ENCODE measurements at places on chromosomes 12 and 14.

DNA sequence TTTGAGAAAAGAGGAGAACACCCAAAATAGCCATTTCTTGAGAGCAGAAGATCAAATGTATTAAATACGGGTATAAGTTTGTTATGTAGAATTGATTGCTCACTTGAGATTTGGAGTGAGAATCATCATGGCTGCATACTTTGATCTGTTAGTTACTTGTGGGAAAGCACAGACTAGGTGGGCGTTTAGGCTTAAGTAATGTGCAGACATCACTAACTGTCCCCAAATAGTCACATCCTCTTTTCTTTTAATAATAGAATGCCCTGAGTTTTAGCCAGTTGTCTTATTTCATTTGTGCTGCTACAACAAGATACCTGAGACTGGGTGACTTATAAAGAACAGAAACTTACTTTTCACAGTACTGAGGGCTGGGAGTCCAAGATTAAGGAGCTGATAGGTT lies 14.3 kb upstream of the GTF2A1 start:
- no peak for DNase-seq

DNA sequence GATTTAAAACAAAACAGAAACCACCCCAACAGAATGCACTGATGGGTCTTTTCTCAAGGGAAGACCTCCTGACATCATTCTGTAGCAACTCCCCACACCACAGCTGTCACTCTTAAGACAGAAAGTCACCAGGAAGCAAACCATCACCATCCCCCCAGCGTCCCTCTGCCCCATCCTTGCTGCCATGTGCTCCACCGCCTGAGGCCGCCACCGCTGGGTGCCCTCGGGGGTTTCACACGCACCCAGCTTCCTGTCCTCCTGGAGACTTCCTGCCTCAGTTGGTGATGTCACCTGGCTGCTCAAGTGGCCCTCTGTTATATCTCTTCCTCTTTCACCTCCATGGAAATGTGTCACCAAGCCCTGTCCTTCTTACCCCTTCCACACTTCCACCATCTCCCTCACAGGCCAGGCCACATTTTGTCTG lies 71.4 kb upstream of the GPR68 start:
- no peak for DNase-seq

- no peak for DNase-seq
These were observed 191.1 kb downstream of the GRIN2B start for GRCh38 chr12:13790317-13790716.

- DNase-seq: no peak
These were observed 927 bp downstream of the ABCB9 start for GRCh38 chr12:122965321-122965751.

- DNase-seq: no peak
These were observed 5.8 kb downstream of the PTGES3 start for GRCh38 chr12:56682323-56682722.

All from esophagus squamous epithelium (tissue), 5 donors.